ENCODE measurements at places on chromosomes 5 and 9.

GRCh38 chr5:141825791-141826560, 52.2 kb downstream of the PCDH1 start:
- no peak for DNase-seq

DNA sequence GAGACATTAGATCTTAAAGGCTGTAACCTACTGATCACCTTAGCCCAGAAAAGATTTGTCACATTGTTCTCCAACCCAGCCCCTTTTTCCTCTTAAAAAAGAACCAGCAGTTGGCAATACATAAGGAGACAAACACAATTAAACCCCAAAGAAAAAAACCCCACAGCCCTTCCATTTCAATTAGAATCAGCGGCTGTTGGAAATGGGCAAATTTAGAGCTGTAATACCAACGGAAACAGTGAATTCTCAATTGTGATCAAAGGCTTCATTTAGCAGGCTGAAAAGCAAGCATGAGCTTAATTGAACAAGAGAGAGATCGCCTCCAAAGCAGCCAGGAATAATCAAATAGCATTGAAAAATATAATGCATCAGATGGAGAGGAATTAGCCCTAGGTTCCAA, 153.6 kb downstream of the FAM114A2 start:
- DNase-seq, result no peak

GRCh38 chr5:76356887-76357286, 46.2 kb upstream of the IQGAP2 start:
- DNase-seq, result no peak

- peak; percentile 93 for DNase-seq
Observed at GRCh38 chr9:124659099-124659659, 111.9 kb downstream of the NR6A1 start.

DNA sequence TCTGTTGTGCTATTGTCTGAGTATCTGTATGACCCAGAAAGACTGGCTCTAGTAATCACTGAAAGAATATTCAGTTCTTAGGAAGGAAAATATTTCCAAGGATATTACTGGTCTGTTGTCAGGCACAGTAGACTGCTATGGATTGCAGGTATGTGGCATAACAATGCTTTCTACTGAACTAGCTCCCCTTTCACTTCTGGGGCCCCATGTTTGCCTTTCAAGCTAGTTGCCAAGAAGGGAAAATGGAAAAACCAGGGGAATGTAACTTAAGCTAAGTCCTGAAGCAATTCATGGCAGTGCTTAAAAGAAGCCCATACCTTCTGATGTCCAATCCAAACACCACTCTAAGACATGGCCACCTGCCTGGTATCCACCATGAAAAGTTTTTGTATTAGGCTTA, 375.7 kb downstream of the GLIS3 start:
- DNase-seq, result no peak

- DNase-seq, result peak; percentile 45
Observed at GRCh38 chr9:99433555-99433954, 211.5 kb downstream of the SEC61B start.

- DNase-seq, result no peak
Observed at GRCh38 chr5:21263361-21263760, 1275.4 kb upstream of the CDH18 start.

- DNase-seq, result no peak
Observed at GRCh38 chr9:96305171-96305570, 3.2 kb upstream of the HSD17B3 start.

- no peak for DNase-seq
Observed at GRCh38 chr5:172499287-172499686, 45.0 kb upstream of the SH3PXD2B start.

GRCh38 chr9:135485385-135485784, 5.8 kb downstream of the PPP1R26 start:
- DNase-seq, result no peak

DNA sequence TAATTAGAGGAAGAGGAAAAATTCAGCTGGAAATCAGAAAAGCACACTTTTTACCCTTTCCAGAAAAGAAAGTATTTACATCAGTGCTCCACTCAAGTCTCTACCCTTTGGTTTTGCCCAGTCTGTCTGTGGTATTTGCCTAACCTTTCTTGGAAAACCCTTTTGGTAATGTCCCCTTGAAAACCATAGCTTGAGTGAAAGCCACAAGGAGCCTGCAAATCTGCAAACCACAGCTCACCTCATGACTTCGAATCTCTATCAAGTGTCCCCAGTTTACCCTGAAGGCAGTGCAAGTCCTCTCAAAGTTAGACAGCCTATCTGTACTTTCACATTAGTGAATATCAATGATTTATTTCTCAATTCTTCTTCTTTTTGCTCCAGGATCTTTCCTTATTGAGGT, 162.1 kb upstream of the TSLP start:
- no peak for DNase-seq

GRCh38 chr9:133440874-133441273, 18.7 kb downstream of the ADAMTS13 start:
- no peak for DNase-seq

DNA sequence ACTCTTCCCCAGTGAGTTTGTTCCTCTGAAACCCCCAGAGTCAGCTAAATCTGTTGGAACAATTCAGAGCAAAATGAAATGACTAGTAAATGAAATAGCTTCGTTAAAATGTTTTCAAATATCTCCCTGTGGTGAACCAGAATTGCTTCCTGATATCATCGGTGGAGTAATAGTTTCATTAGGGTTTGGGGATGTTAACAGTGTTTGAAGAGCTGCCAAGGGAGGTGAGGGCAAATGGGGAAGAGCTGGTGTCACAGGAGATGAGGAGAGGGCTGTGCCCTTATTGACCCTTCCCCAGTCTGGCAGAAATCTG, 4.3 kb upstream of the C7 start:
- DNase-seq, result no peak

DNA sequence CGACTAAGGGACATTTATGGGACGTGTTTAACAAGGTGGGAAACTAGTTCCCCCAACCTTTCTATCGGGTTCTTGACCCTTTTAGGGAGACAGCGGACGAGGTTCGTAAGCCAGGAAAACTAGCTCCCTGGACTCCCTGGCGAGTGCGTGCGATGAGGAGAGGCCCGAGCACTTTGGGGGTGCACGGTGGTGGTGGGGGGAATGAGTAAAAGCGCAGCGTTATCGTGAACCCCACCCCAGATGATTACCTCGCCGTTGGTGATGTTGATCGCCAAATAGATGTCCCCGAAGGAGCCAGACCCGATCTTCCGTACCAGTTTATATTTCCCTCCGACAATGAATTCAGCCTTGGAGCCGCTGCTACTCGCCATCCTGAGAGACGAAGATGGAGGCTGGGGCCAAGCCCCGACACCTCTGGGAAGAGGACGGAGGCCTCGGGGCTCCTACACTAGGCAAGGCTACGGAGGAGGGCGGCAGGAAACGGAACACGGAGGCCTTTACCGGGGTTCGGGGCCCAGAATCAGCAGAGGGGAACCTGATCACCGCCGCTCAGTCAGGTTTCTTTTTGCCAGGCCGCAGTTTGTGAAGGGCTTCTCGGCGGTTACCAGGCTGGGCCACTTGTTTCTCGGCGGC, 529 bp downstream of the CSNK1A1 start:
- DNase-seq, result no peak

DNA sequence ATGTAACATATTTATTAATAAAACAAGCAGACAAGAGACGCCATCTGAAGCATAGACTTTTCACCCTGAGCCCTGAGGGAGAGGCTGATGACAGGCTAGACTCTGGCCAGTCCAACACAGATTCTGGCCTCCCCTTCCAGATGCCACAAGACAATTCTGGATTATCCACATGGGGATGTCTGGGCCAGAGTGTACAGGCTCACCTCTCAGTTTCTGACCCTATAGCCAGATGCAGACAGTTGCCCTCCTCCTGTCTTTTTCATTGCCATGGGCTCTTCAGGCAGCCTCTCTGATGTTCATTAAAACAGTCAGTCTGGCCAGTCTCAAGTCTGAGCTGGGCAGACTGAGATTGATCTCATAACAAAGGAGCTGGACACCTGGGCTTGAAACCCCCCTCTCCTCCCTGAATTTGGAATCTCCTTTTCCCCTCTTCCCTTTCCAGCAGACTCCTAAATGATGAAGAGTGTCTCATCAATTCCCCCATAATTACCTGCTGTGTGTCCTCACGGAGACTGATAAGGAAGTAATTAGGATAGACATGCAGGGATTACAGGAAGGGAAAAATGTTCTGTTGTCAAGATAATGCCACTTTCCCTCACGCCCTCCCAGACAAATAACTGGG, 89.6 kb downstream of the ASTN2 start:
- DNase-seq, result no peak

GRCh38 chr5:179763215-179763945, 30.4 kb upstream of the LTC4S start:
- peak; percentile 63 for DNase-seq

DNA sequence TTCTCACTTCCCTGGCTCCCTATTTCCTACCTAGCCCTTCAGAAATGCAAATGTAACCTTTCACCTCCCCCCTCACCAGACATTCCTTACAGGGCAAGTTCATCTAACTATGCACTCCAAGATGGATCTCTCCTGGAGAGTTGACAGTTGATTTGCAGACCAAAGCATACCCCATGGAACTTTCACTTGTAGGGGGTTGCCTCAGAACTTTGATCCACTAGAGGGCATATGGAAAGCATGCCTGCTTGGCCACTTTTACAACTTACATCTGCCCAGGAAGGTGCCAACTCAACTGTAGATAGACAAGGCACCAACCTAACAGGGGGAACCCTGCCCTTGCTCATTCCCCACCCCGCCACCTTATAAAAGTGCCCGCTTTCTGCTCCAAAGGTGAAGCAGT, 187.8 kb downstream of the NXNL2 start:
- DNase-seq, result peak; percentile 6

DNA sequence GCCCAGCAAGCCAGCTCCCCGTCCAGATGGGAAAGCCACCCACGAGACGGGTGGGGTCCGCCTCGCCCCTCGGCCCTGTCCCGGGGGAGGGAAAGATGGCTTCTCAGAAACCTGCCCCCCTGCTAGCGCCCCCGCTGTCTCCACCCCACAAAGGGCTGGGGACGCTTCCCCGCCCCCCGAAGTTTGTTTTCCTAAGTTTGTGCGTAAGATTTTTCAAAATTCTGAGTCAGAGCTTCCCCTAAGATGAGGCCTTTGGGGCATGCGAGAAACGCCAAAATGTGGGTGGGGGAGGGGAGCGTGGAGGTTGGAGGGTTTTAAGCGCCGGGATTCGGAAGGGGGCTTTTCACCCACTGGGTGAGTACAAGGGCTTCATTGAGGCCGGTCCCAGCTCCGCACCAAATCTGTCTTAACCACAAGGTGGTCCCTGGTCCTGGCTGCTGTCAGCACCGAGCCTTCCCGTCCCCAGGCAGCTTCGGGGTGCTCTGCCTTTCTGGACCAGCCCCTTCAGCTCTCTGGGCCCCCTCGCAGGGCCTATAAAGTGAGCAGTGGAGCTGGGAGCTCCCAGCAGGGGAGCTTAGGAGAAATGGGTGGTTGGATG, 32.3 kb downstream of the PRRX2 start:
- no peak for DNase-seq

GRCh38 chr9:14198841-14199455, 115.0 kb downstream of the NFIB start:
- no peak for DNase-seq

GRCh38 chr9:86185872-86186271, 73.6 kb downstream of the C9orf153 start:
- no peak for DNase-seq

DNA sequence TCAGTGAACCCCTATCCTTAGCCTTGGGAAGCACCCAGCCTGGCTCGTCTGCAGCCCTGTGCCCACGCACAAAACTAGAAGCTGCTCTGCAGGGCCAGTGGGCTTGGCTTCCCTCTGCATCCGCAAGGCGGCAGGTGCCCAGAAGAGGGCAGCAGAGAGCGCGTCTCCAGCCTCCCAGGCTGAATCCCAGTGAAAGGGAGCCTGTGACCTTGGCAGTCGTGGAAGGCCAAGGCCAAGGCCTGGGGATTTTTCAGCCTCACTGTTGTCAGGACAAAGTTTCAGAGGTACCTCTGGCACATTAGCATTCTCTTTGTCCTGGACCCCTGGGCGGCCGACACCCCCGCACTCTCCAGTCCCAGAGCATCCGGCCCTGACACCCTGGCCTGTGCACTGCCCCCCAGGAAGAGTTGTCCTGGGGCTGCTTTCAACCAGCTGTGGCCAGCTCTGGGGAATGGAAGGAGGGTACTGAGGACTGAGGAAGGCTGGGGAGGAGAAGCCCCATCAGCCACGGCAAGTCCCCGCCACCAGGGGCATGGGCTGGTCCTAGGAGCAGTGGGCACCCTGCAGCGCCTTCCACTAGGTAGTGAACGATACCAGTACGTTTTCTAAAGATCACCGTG, 63.6 kb upstream of the IL17B start:
- DNase-seq, result peak; percentile 20

GRCh38 chr5:56480078-56480704, 247.1 kb upstream of the ANKRD55 start:
- no peak for DNase-seq

DNA sequence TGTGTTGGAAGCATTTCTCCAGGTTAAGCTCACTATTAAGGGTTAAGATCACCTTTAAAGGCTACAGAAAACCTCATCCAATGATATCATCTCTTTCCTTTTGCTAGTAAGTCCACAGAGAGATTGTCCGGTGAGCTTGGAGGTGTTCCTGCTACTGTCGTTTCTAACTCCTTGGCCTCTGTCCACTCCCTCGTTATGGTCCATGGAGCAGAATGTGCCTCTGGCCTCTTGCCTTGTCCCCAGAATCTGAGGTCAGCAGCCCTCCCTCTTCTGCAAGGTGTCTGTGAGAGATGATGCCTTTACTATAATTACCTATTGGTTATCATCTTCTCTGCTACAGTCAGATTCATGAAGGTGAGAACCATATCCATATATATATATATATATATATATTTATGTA, 15.0 kb downstream of the ORM2 start:
- no peak for DNase-seq

DNA sequence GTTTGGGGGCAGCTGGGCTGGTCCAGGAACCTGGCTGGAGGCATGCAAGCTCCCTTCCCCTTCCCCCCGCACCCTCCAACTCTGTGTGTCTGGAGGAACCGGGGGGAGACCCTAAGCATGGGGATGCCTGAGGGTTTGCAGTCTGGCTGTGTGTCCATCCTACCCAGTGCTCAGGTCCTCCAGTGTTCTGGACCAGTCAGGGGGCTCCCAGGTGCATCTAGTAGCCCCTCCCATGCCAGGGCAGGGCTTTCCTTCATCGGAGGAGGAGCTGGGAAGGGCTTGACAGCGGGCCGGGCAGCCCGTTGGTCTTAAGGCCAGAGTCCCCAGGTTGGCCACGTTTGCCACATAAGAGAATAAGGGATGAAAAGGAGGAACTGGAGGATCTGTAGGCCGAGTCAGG, 62.6 kb upstream of the IGFBPL1 start:
- no peak for DNase-seq
